ENCODE measurements at places on chromosomes 6 and 20.

GRCh38 chr6:89604653-89605052 lies 33.9 kb downstream of the LYRM2 start:
- no peak for DNase-seq

- no peak for DNase-seq
Measured at GRCh38 chr6:4346659-4347333, 211.4 kb upstream of the ECI2 start.

DNA sequence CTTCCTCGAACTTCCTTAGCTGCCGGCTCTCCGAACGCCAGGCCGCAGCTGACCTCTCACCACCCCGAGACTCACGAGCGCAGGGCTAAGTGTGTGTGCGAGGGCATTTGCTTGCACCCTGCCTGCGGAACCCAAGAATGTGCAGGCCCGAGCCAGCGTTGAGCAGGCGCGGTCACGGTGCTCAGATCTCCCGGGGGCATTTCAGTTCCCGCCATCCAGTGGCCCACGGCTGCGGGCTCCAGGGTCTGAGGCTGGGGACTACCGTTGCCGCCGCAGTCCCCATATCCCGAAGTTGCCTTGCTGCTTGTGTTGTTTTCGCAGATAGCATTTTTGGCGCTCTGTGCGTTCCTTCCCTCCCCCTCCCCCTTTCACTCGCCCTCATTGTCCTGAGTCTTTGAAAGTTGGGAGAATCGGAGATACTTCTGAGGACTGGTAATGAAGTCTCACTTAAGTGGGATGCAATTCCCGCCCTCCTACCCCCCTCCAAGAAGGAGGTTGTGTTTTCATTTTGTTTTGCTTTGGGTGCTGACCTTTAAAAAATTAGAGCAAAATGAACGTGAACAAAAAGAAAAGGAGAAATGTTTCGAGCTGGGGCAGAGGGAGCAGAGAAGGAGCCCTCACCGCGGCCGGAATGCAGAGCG lies 1.7 kb downstream of the NR2E1 start:
- no peak for DNase-seq

DNA sequence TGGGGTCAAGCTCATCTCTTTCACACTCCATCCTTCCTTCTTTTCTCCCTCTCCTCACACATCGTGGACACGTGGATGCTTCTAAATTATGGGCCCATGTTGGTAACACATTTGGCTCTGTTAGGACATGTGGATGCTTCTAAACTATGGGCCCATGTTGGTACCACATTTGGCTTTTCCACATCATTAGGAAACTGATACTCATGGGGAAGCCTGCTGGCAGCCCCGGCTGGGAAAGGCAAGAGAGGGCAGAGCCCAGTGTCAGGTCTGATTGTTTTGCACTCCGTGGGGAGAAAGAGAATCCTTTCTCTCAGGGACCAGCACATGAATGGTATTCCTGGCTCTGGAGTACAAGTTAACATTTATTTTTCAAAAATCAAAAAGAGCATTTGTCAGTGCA lies 4.0 kb upstream of the CST1 start:
- no peak for DNase-seq

GRCh38 chr6:163415620-163416556 lies 1.4 kb downstream of the QKI start:
- DNase-seq, result no peak

DNA sequence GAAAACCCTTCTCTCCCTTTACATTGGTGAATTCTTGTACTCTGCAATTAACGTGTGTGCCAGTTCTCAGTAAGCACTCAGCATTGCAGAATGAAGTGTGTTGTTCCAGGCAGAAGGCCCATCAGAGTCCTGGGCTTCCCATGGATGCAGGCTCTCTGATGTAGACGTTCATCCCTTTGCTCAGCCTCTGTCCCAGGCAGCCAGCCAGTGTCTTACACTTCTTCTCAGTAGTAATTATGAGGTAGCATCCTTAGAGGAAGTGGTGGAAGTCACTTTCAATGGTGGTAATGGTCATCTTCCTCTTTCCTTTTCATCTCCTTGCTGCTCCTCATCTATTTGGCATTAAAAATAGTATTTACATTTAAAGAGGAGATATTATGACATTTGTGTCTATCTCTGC lies 66.7 kb upstream of the FYN start:
- no peak for DNase-seq

DNA sequence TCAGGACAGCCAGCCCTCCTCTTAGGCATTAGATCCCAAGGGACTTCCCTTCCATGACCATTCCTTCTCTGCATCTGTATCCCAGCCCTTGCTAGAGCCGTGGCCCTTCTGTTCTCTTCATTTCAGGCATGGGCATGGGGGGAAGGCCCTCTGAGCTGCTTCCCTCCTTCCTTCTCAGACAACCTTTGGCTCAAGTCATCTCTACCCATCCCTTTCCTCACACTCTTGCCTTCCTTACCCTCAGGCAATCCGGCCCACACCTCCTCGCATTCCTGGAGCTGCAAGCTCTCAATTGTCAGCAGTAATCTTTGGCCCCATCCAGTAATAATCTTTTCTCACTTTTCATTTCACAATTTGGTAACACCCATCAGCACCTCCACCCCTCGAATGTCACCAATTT lies 426.9 kb upstream of the JARID2 start:
- DNase-seq, result no peak

DNA sequence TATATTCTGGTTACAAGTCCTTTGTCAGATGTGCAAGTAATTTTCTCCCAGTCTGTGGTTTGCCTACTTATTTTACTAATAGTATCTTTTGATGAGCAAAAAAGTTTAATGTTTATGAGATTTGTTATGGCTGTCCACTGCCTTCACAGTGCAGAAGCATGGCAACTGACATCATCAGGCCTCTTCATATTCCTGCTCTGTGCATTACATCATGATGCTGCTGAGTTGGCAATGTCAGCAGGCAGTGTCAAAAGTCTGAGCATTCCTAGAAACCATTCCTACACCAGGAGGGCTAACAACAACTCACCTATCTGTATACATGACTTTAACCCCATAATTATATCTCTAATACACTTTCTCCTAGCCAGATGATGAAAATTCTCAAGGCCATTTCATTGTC lies 10.8 kb upstream of the OR2B2 start:
- DNase-seq, result no peak

DNA sequence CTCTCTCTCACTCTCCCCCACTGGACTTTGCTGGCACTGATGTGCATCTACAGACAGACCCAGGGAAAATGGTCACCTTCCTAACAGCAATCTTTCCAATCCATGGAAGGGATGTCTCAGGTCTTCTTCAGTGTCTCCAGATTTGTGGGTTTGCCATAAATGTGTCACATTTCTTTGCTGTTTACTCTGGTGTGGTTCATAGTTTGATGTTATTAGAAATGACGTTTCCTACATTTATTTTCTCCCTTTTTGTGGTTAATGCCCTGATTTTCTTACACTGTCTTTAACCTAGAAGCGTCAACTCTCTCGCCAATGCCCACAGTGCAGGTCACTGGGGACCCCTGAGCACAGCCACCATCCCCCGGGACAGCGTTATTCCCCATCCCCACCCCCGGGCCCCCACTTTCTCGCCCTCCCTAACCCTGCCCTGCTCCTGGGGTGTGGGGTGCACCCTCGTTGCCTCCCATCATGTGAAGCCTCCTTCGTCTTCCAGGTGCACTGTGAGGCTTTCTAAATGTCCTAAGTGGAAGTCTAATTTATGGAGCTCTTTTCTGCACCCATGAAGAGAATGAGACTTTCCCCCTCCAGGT lies 86.5 kb downstream of the YTHDF1 start:
- no peak for DNase-seq

DNA sequence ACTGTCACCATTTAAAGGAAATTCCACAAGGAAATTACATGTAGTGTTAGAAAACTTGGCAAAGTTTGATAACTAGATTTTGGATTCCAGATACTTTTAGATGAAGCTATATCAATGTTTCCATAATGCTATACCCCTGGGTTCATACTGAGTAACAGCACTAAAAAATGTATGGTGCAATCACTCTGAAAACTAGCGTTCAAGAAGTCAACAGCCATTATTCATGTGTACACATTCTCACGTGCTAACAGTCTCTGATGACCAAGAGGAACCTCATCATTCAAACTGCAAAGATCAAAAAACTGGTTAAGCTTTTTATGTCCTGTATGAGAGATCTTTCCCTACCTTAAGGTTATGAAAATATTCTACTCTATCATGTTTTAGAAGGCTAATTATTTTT lies 197.6 kb downstream of the GMDS start:
- DNase-seq, result no peak

- DNase-seq, result no peak
Measured at GRCh38 chr6:109240370-109241084, 141.7 kb downstream of the CD164 start.

- DNase-seq, result no peak
Measured at GRCh38 chr6:36135053-36135731, 4.9 kb downstream of the MAPK13 start.

- no peak for DNase-seq
Measured at GRCh38 chr20:31602431-31602778, 2.7 kb upstream of the ID1 start.
